ENCODE measurements at places on chromosomes 5 and 9. TPM values are rescaled to one million over a fixed set of nuclear protein-coding genes. Genes with fewer than 3 reads are reported as not detected.

GRCh38 chr9:130466537-130467217 is 21.9 kb downstream of the ASS1 start:
- DNase-seq, result no peak

DNA sequence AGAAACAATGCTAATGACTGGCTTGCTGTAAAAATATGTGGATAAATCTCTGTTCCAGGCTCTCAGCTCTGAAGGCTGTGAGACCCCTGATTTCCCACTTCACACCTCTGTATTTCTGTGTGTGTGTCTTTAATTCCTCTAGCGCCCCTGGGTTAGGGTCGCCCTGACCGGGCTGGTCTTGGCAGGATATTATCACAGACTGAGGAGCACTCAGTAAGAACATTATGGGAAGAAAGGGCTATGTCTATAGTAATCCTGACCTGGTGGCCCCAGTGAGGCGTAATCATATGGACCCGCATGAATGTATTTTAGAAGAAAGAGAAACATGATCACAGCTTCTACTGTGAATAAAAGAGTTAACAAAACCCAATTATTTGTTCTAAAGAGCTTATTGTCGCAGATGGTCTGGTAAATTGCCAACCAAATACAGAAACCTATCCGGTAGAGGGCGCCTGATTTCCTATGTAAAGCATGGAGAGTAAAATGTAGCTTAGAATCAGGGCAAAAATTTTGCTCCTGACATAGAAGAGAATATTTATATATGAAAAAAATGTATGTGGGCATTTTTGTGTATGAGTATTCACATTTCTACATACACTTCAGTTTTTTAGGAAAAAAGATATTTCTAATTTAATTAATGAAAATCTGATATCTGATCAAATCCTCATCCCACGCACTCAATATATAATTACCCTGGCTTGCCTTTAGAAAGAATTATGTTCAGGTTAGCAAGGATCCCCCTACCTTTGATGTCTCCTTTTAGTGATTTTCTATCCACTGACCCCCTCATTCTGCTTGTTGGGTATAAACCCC is 5.8 kb upstream of the IFNA1 start:
- DNase-seq, result peak; percentile 40

- DNase-seq, result peak; percentile 12
Observed at GRCh38 chr9:111016016-111016415, 22.3 kb downstream of the LPAR1 start.

DNA sequence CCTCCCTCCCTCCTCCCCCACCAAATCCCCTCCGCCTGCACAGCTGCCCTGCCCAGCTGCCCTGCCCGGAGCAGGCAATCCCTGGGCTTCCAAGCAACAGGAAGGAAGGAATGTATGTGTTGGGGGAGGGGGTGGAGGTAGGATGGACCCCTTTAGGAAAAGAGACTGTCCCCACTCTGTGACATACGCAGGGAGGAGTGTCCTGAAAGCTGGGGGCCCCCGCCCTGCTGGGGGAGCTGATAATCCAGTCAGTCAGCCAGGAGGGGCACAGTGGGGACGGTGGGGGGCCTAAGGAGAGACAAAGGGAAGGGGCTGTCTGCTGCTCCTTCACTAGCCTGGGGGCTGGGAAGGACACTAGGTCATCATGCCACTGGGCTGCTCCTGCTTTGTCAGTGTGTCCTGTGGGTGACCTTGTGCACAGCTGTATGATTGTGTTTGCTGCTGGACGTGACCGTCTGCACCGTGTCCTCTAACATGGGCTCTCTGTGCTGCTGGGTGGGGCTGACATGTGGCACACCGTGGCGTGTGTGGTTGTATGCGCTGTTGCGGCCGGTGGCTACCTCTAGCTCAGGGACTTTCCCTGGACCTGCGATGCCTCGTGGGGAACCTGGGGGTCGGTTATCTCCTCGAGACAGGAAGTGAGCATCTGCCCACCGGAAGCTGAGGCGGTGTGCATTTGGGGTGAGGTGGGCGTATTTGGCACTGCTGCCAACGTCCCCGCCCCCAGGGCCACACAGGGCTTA is 3.0 kb downstream of the N4BP3 start:
- no peak for DNase-seq

DNA sequence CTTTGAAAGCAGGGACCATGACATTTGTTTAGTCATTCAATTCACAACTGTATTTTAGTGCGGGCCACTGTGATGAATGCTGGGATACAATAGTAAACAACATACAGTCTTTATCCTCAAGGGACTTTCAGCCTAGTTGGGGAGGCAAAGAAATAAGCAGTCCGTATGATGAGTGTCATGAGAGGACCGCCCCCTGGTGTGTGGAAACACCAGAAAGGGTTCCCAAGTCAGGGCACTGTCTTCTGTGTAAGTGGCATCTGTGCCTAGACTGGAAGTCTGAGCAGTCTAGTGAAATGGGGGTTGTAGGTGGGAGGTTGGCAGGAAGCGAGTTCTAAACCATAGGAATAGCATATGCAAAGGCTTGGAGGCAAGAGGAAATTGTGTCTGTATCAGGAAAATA is 6.8 kb downstream of the C9orf43 start:
- DNase-seq, result no peak

- DNase-seq, result no peak
Observed at GRCh38 chr9:99108131-99108530, 3.2 kb downstream of the TGFBR1 start.

DNA sequence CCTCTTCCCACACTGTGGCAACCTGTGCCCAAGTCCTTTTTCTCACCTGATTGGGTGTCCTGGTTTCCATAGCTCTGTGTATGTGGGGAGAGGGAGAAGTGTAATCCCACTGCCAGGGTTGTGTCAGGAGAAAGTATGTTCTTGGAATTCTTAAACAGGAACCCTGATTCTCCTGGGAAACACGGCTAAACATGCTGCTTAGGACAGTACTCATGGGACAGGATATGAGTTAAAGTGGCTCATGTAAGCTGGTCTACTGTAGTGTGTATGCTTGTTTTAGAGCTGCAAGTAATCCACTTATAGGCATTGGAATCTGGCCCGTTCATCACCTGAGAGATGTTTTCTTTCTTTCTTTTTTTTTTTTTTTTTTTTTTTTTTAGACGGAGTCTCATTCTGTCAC is 23.9 kb downstream of the ARHGEF28 start:
- DNase-seq, result no peak

PTBP3 gene
- 71.9 TPM for polyA plus RNA-seq

PLPP1 gene
- 18.3 TPM for polyA plus RNA-seq

CLTA gene
- polyA plus RNA-seq, result 231 TPM

SAXO1 gene
- not detected for polyA plus RNA-seq

PLAC8L1 gene
- 0.11 TPM for polyA plus RNA-seq

ARID3C gene
- polyA plus RNA-seq, result not detected

PPP2R2B gene
- polyA plus RNA-seq, result 0.18 TPM

IL3 gene
- not detected for polyA plus RNA-seq

ELOVL7 gene
- 5.6 TPM for polyA plus RNA-seq

KCNIP1 gene
- polyA plus RNA-seq, result not detected
